ENCODE measurements at places on chromosomes 16 and 17.
A peak's percentile ranks its signal among the peaks of the same experiment; 100 is the strongest.

DNA sequence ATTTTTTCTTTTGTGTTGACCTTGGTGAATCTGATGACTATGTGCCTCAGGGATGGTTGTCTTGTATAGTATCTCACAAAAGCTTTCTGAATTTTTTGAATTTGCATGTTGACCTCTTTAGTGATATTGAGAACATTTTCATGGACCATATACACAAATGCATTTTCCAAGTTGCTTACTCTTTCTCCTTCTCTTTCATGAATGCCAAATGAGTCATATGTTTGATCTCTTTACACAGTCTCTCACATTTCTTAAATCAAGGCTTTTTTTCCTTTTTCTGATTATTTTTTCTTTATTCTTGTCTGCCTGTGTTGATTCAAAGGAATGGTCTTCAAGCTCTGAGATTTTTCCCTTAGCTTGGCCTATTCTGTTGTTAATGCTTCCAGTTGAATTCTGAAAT lies 46.6 kb upstream of the KCNJ16 start:
- DNase-seq, result no peak

DNA sequence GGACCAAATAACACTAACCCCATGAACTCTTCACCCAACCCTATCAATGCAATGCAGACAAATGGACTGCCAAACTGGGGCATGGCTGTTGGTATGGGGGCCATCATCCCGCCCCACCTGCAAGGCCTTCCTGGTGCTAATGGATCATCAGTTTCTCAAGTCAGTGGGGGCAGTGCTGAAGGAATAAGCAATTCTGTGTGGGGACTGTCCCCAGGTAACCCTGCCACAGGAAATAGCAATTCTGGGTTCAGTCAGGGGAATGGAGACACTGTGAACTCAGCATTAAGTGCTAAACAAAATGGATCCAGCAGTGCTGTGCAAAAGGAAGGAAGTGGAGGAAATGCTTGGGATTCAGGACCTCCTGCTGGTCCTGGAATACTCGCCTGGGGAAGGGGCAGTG lies 78.9 kb downstream of the TMC6 start:
- DNase-seq, result no peak

DNA sequence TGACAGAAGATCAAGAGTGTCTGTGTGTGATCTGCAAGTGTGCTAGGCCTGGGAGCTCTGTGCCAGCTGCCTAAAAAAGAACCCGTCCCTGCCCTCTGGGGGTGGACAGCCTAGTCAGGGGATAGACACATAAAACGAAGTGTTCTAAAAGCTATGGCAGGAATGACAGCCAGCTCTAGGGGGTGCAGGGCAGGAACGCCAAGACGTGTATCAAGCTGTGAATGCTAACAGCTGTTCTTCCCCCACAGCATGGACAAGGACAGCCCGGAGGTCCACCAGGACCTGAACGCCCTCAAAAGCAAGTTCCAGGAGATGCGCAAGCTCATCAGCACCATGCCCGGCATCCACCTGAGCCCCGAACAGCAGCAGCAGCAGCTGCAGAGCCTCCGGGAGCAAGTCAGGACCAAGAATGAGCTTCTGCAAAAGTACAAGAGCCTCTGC lies 5.1 kb downstream of the RASD1 start:
- no peak for DNase-seq

DNA sequence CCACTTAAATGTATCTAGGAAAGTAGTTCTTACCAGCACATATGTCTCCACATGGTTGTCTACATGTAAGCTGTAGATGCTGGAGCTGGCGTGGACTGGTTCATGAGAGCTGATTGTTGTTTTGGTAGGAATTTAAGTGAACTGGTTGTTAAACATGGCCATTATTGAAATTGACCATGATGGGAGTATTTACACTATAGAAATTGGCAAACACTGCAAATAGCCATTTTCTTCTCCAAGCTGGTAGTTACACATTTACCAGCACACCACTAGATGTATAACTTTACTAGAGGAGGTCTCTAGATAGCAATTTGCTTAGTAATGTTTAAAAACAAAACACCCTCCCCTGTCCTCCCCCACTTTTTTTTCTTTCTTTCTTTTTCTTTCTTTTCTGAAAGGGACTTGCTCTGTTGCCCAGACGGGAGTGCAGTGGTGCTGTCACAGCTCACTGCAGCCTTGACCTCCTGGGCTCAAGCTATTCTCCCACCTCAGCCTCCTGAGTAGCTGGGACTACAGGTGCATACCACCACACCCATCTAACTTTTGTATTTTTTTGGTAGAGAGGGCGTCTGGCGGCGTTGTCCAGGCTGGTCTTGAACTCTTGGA lies 24.2 kb downstream of the IGSF6 start:
- no peak for DNase-seq

- peak; percentile 67 for DNase-seq
Observed at GRCh38 chr16:58628845-58629732, 537 bp downstream of the CNOT1 start.

- no peak for DNase-seq
Observed at GRCh38 chr16:286491-287297, 3.7 kb downstream of the PDIA2 start.

DNA sequence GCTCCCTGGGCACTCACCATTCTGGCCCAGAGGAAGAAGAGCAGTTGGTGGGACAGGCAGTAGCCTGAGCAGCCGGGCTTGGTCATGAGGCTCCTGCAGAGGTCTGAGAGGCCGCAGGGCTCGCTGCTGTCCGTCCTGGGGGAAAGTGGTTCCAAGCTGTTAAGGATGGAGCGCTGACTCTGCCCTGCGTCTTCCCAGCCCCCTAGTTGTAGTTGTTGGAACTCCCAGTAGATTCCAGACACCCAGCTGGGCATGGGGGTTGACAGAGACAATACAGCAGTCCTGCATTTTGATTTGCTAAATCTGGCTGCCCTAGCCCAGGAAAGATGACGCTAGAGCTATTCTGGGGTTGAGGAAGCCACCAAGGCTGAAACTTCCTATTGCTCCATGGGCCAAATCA lies 7.3 kb downstream of the C16orf89 start:
- peak; percentile 31 for DNase-seq

- peak; percentile 99 for DNase-seq
Observed at GRCh38 chr16:53775821-53776431, 72.0 kb downstream of the FTO start.

DNA sequence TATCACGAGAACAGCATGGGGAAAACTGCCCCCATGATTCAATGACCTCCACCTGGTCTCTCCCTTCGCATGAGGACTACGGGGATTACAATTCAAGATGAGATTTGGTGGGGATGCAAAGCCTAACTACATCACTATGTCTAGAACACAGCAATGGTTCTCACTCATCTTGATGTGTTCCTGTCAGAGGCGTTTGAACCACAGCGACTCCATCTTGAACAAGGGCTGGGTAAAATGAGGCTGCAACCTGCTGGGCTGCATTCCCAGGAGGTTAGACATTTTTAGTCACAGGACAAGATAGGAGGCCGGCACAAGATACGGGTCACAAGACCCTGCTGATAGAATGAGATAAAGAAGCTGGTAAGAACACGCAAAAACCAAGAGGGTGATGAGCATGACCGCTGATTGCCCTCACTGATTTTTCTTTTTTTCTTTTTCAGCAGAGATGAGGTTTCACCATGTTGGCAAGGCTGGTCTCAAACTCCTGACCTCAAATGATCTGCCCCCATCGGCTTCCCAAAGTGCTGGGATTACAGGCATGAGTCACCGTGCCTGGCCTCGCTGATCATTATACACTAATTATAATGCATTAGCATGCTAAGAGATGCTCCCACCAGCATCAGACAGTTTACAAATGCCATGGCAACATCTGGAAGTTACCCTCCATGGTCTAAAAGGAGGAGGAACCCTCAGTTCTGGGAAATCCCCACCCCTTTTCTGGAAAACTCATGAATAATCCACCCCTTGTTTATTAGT lies 3.0 kb upstream of the PPY start:
- peak; percentile 40 for DNase-seq
